ENCODE measurements at places on chromosomes 4 and X.

GRCh38 chr4:7189066-7189465 lies 3.3 kb upstream of the SORCS2 start:
- no peak for DNase-seq

DNA sequence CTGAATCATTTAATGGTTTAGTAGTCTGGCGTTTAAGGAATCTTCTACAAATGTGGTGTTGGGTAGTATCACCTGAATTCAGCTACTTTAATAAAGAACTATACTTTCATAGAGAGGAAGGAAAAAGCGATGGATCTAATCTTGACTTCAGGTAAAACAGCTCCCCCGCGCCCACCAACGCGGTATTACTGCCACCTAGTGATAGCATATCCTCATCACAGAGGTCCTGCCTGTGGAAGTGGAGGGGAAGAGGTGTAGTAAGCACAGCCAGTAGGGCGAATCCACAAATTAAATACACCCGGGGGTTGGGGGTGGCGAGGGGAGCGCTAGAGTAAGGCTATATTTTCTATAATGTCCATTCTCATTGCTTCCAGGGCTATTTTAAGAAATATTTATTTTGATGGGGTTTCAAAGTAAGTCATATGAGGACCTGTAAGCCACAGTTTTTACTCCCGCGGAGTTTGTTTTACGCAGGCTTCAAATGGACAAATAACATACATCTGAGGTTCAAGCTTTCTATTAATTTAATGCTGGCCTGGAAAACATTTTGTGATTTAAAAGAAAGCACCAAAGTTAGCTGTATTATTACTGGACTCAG lies 8.3 kb upstream of the DAPP1 start:
- peak; percentile 73 for DNase-seq

- DNase-seq, result no peak
These were observed 941.5 kb downstream of the DMD start for GRCh38 chrX:32269866-32270265.

GRCh38 chr4:83830138-83830888 lies 294.4 kb downstream of the GPAT3 start:
- no peak for DNase-seq

DNA sequence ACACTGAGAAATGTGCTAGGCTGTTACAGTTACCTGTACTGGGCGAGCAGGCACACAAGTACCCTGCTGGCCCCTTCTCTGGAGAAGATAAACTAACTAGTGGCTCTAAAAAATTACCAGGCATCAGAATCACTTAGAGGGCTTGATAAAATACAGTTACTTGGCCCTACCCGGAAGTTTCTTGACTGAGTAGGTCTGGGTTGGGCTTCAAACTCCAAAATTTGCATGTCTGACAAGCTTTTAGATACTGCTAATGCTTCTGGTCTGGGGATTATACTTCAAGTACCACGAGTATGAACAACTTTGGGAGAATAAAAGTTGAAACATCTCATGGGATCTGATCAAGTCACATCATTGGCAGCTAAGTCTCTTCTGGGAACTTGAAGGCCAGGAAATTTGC lies 30.8 kb downstream of the CEP135 start:
- DNase-seq, result no peak

DNA sequence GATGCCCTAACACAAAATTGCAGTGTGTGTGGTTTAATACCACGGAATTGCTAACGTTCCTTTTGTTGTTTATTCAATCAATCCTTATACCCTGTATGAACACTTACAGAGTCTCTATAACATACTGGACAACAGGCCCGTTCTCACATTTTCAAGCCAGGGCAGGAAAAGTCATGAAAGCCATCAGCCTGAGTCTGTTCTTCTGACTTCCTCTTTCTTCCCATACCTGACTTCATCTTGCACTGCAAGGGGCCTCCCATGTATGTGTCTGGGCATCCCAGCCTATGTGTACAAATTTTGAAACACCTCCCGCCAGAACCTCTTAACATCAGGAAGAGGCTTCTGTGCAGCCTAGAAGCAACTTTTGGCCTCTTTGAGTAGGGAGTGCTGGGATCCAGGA lies 4.9 kb upstream of the SHISA3 start:
- DNase-seq, result no peak

DNA sequence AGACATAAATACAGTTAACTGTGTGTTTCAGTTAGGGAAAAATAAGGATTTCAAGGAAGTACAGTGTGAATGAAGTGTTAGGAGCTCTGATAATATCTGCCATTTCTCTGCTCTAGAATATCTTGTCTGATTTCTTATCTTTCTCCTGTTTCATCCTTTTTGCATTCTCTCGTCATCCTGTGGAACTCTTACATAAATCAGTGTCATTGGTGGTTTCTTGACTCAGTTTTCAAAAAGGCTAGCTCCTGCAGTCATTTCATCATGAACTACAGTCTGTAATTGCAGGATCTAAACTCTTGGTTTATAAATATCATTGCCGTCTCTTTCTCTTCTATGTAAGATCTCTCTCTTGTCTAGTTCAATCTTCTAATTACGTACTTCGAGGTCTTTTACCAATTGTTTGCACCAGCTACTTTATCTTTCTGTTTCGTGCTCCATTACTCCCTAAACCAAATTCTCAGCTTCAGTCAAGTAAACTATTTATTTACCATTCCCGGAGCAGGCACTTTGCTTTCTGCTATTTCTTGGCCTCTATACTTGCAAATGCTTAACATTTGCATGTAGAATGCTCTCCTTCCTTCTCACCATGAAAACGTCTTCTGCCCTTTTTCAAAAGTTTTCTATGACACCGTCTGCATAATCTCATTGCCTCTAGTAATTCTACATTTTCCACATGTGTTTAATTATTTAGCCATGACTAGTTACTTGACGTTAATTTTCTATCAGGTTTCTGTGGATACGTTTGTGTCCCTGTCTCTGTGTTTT lies 294.0 kb downstream of the TENM3 start:
- DNase-seq, result no peak

- no peak for DNase-seq
These were observed 14.7 kb downstream of the APEX2 start for GRCh38 chrX:55014897-55015299.

DNA sequence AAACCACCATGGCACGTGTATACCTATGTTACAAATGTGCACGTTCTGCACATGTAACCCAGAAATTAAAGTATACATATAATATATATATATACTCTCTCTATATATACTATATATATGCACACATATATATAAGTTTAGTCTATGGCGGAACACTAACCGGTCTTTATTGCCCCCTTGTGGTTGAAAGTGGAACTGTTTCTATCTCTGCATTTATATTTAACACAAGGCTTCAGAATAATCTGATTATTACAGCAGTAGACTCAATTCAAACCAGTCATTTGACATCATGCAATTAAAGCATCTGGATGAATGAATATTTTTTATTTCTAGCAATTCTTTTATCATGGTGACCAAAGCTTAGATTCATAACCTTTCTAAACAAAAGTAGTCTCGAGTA lies 14.6 kb downstream of the RAB9B start:
- peak; percentile 59 for DNase-seq

GRCh38 chrX:13932416-13932815 lies 97.3 kb downstream of the GEMIN8 start:
- no peak for DNase-seq

DNA sequence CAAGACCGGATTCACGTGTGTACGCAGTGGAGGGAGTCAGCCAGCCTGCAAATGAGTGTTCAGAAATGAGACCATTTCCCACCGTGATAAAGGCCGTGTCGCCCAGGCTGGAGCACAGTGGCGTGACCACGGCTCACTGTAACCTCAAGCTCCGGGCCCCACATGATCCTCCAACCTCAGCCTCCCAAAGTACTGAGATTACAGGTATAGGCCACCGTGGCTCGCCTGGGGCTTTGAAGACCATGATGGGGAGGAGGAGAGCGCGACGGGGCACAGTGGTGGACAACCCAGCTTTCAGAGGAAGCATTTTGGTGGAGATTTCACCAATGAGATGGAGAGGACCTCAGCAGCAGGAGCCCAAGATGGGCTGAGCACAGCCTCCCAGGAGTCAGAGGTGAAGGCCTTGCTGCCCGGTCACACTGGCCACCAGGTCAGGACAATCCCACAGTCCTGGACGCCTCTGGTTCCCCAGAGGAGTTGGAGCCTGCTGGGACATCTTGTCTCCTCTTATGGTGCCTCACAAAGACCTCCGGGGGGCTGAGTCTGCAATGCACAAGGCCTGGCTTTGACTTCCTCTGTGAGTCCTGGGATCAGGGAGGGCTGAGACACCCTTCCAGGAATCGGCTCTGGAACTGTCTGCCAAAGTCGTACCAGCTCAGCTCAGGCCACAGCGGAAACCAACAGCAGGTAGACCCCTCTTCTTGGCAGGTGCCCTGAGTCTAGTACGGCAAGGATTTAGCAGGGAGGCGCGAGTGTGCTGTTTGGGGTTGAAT lies 22.4 kb upstream of the MXD4 start:
- no peak for DNase-seq

DNA sequence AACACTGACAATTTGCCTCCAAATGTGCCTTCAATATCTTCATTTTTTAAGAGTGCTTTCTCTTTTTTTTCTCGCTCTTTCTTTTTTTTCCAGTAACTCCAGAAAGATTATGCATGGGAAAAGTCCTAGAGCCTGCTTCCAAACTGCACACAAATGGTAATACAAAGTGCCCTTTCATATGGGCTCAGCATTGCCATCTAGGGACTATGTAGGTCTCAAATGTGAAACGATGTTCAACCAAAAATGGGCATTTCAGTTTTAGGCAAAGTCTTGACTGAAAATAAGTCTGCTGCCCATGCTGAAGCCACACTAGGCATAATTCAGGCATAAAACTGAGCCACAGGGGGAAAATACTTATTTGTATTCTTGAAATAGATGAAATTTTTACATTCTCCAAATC lies 65.6 kb downstream of the SYNPO2 start:
- DNase-seq, result no peak

- DNase-seq, result no peak
These were observed 23.4 kb downstream of the IRF2 start for GRCh38 chr4:184450743-184451535.

- no peak for DNase-seq
These were observed 28.5 kb upstream of the COX18 start for GRCh38 chr4:73098016-73098415.

- DNase-seq, result no peak
These were observed 49.6 kb upstream of the BRS3 start for GRCh38 chrX:136438192-136438591.

DNA sequence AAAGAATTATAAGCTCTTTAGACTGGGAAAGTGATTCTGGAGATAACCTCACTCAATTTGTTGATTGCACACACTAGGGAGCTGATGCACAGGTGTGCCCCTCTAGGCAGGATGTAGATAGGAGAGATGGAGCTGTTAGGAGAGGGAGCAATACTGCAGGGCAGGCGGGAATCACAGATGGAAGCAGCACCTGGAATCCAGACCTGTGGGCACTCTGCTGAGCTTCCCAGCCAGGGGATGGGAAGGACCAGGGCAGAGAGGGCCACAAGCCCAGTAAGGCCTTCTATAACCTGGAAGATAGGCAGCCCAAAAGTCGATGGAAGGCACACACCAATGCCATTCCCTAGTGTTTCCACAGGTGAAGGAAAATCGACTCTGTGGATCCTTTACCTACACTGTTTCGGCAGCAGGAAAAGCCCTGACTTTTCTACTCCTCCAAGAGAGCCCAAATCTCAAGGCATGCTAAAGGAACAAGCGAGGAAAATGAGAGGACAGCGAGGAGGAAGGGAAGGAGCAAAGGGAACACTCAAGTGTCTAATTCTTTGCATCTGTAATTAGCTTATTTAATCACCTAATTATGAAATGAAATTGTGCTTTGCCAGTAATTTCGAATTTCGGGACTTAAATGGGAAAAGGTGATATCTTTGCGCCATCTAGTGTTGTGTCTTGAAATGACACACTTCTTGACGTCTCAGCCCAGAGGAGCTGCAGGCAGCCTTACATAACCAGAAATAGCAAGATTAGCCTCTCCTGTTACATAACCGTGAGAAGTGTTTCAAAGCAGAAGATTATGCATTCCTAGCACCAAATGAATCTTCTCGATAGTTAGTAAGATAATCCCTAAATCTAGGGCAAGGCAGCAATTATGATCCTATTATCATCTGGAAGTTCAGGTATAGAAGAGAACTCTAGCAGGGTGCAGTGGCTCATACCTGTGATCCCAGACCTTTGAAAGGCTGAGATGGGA lies 31.0 kb upstream of the TLR3 start:
- peak; percentile 53 for DNase-seq

- DNase-seq, result no peak
These were observed 356.7 kb downstream of the STIM2 start for GRCh38 chr4:27217261-27217769.

DNA sequence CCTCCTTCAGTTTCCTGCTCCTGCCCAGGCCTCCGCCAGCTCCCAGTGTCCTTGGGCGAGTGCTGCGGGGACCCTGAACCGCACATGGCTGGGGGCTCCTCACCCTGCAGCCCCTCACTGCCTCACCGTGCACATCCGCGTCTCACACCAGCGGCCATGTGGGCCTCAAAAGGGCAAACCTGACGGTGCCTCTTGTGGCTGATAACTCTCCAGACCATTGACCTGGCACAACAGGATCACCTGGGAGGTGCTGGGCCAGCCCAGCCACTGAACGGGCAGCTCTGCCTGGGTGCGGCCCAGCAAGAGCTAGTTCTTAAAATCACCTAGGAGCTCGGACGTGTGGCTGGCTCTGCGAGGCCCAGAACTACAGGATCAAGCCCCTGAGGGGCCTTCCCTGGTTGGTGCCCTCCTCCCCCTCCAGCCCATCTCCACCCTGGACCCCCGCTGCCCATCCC lies 4.1 kb upstream of the S100P start:
- DNase-seq, result no peak

GRCh38 chr4:16140879-16141249 lies 57.0 kb upstream of the PROM1 start:
- peak; percentile 22 for DNase-seq

- peak; percentile 74 for DNase-seq
These were observed 5.6 kb upstream of the CT45A1 start for GRCh38 chrX:135707880-135708279.

GRCh38 chr4:17055788-17056187 lies 157.3 kb upstream of the LDB2 start:
- DNase-seq, result no peak

DNA sequence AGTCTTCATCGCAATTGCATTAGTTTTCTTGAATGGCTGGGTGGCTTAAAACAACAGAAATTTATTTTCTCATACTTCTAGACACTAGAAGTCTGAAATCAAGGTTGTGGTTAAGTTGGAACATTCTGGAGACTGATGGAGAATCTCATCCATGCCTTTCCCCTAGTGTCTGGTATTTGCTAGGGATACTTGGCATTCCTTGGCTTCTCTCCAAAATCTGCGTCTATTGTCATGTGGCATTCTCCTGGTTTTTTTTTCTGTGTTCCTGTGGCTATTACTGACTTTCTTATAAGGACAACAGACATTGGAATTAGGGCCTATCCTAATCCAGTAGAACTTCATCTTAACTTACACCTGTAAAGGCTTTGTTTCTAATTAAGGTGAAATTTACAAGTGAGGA lies 272.8 kb upstream of the EPHA5 start:
- no peak for DNase-seq

DNA sequence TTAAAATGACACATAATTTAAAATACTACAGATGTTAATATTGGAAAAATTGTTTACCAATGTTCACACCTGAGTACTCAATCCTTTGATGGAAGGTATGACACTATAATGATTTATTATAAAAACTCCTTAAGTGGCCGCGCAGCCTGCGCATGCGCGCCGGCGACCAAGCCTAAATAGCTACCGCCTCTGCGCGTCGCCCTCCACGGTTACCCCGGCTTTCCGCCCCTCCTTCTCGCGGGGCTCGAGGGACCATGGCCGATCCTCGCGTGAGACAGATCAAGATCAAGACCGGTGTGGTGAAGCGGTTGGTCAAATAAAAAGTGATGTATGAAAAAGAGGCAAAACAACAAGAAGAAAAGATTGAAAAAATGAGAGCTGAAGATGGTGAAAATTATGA lies 170.2 kb downstream of the DMD start:
- no peak for DNase-seq

GRCh38 chr4:42396752-42397634 lies at the start of gene SHISA3:
SHISA3 (plus strand) TSS chr4:42397488; CDS start chr4:42398057, 569 bp downstream.
- peak; percentile 38 for DNase-seq

All from HEK293T (cell line).